ENCODE measurements at places on chromosomes 7 and 10.

GRCh38 chr7:113636727-113637421 lies 281.9 kb downstream of the PPP1R3A start:
- no peak for DNase-seq

GRCh38 chr10:26372513-26373354 lies 65.4 kb upstream of the APBB1IP start:
- no peak for DNase-seq

- no peak for DNase-seq
Measured at GRCh38 chr10:118107040-118107439, 60.3 kb upstream of the RAB11FIP2 start.

DNA sequence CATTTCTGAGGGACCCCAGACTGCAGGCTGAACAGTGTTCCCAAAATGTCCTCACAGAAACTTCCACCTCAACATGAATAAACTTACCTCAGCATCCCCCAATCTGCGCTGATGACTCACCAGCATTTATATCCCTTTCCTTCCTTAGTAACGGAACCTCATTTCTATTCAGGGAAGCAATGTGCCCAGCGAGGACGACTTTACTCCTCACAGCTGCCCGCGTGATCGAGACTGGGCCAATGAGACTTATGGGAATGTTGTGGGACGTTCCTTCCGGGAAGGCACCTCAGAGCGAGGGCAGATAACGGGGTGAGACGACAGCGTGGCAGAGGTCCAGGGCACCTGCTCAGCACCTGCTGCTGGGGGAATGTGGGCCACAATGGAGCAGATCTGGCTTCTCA lies 73.1 kb upstream of the CAMK2B start:
- no peak for DNase-seq

- no peak for DNase-seq
Measured at GRCh38 chr7:65448816-65449504, 75.3 kb downstream of the ZNF92 start.

GRCh38 chr10:103605359-103606096 lies 112.0 kb downstream of the NEURL1 start:
- DNase-seq = no peak

GRCh38 chr10:23322082-23322481 lies 22.5 kb downstream of the C10orf67 start:
- DNase-seq = no peak

- DNase-seq = no peak
Measured at GRCh38 chr10:103932971-103933370, 15.0 kb upstream of the STN1 start.

DNA sequence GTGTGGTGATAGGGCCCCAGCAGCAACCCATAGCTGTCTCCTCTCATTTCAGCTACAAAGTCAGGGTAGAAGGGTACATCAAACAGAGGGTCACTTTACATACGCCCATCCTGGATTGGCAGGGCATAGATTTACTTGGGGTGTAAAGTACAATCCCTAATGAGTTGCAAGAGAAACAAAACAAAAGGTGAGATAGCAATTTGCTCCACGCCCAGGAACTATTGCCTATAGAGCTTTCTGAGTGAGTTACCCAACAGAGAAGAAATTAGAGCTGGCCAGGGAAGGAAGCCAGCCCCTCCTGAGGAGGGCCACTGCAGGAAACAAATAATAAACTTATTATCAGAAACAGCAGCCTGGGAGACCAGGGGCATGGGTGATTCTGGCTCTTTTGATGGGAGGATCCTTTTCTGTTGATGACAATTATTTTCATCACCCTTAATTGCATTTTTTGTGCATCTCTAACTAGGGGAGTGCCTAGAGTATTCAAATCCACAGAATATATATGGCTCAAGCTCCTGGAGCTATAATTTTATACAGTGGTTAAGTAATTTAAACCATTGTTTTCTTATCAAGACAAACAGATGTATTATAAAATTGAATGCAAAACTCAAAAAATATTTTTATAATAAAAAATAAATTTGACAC lies 47.4 kb downstream of the SLC26A5 start:
- no peak for DNase-seq

DNA sequence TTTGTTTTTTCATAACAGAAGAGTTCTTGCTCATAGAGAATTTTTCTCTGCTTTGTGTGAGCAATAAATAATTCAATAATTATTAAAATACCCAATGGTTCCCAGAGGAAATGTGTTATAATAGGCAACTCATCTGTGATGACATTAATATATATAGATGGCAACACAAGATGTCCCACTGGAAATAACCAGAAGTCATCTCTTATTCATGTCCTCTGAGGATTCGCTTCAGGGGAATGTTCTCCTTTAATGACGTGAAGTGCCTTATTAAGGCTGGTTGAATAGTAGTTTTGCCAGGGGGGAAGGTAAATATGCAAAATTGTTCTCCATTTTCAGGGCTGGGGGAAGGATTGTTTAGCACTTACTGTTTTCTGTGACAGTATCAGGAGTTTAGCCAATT lies 3.1 kb downstream of the SLC39A12 start:
- no peak for DNase-seq

GRCh38 chr7:44893710-44894234 lies 8.4 kb upstream of the PURB start:
- no peak for DNase-seq
